ENCODE measurements at places on chromosomes 12 and 14.

GRCh38 chr14:93712079-93712837, 76.0 kb downstream of the PRIMA1 start:
- DNase-seq: no peak

DNA sequence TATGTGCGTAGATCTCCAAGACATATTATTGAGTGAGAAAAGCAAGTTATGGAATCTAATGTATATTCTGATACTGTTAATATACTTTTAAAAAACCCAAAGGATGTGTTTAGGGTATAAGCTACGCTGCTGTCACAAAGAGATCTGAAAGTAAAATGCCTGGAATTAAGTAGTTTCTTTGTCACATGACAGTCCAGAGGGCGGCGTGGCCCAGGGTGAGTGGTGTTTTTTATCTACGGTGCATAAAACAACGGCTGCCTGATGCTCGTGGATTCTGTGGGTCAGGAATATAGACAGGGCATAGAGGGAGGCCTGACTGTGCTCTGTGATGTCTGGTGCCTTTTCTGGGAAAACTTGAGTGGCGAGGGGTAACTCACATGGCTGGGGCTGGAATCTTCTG, 21.3 kb downstream of the TMEM120B start:
- DNase-seq: no peak

DNA sequence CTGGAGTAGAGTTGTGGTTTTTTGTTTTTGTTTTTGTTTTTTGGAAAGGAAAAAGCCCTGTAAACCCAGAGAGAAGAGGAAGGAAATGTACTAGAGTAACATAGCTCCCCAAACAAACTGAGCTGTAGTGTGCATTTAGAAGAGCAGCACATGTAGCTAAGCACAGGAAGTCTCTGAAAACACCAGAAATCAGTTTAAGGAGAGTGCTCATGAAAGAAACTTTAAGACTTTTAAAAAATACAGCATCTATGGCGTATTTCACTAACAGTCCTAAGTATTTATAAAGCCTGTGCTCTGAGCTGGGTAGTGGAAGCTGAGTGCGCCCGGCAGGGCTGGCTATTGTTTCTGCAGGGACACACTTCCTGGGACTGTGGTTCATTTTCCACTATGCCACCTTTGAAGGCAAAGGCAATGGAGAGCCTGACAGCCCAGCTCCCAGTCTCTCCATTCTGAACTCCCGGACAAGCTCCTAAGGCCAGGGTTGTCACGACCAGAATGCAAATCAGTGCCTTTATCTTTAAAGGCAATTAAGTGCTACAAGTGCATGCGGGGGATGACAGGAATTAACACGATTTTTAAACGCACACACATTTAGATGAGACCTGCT, 45.4 kb downstream of the NIN start:
- DNase-seq: no peak

DNA sequence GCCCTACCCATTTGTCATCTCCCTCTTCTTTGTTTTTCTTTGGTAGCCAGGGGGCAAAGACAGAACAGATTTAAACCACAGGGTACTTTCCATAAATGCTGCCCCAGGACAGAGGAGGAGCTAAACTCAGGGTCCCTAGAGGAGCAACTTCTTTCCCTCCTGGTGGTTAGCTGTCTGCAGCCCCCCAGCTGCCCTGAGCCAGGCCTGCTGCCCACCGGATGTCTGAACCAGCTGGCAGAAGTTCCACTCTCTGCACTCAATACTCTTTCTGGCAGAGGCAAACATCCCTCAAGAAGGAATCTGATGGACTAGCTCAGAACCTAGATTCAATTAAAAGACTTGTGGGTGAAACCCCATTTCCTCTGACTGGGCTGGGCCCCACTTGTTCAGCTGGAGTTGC, 10.7 kb downstream of the VDR start:
- DNase-seq: no peak

- no peak for DNase-seq
Measured at GRCh38 chr14:21322716-21323115, 42.8 kb downstream of the RPGRIP1 start.

- DNase-seq: no peak
Measured at GRCh38 chr14:22847661-22848341, 11.4 kb downstream of the MMP14 start.
